Activated T-cell treated with anti-CD3 and anti-CD28 coated beads for 1 hour (primary cell): ENCODE measurements at places on chromosomes 6 and 20.

GRCh38 chr6:135938576-135939207, 87.2 kb downstream of the PDE7B start:
- no peak for DNase-seq

GRCh38 chr6:87945966-87946365, 101.7 kb upstream of the SPACA1 start:
- DNase-seq, result no peak

DNA sequence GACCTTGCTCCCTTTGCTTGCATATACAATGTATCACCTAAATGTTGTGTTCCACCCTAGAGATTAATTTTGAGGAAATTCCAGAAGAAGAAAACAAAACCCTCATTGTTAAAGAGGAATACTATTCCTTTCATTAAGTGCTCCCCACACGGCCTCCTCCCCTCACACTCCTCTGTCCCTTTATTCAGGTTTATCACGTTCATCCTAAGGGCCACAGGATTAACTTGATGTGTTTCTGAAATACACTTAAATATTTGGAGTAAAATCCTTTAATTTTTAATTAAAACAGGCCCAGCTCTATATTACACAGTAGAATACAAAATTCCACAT, 89.4 kb upstream of the MRPS10 start:
- no peak for DNase-seq

DNA sequence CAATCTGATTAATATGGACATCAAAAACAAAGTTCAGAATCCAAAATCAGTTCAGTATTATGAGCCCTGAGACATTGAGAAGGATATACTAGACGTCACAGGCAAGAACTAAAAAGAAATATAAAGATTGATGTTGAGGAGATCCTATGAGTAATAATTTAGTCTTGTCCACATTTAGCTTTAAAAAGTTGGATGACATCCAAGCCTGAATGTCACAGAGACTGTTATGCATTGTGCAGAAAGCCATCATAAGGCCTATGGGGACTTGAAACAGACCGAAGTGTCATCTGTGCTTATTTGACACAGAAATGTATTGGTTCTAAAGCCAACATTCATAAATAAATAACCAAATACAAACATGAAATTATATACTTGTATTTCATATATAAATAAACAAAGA, 581.8 kb upstream of the MMS22L start:
- DNase-seq, result no peak
